Osteoblast (primary cell): ENCODE measurements at places on chromosomes 11 and 22. TPM values are rescaled to one million over a fixed set of nuclear protein-coding genes. Genes with fewer than 3 reads are reported as not detected.

DNA sequence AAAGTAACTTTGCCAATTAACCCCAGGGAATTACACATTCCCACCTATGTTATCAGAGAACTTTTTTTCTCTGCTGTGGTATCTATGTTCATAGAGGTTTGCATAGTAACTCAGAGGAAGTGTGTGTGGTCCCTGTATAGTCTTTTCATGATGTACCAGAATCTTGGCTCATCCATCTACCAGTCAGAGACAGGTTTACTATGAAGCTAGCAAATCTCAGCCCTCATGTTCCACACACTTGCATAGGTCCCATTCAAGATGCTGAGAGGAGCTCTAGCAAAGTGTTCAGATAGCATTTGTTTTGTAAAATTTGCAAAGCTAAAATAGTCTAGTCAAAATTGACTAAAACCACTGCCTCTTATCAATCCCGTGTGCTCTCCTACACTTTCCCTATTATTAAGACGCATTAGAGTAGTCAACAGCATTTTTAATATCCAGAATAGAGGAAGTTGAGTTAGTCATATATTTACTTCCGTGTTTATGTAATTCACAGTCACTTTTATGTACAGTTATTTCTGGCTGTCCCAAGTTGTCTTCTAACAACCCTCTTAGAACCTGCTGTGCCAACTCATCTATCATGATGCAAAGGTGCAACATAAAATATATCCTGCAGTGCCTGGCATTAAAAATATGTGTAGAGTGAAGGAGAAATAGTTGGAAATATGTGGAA lies 184.2 kb downstream of the FAM76B start:
- no peak overlapping the region for H3K27ac ChIP-seq
- H3K27me3 ChIP-seq: no peaks in the 10 kb centered on the region
- H3K36me3 ChIP-seq: no peaks in the 10 kb centered on the region
- no peak for DNase-seq
- no peak overlapping the region for H3K4me3 ChIP-seq

Gene ELMOD1
- under 0.01 TPM in 2 replicates for total RNA-seq

GRCh38 chr11:1406571-1407485 lies 17.1 kb downstream of the BRSK2 start:
- DNase-seq: no peak
- no peaks in the 10 kb centered on the region for H3K27me3 ChIP-seq
- H3K4me1 ChIP-seq: no peaks in the 10 kb centered on the region
- H3K27ac ChIP-seq: no peak overlapping the region
- H3K4me3 ChIP-seq: no peak overlapping the region
- H3K36me3 ChIP-seq: no peaks in the 10 kb centered on the region

- H3K27ac ChIP-seq: no peak overlapping the region
- H3K4me3 ChIP-seq: no peak overlapping the region
- no peaks in the 10 kb centered on the region for H3K36me3 ChIP-seq
These were observed 89.1 kb upstream of the DBX1 start for GRCh38 chr11:20249378-20249777.

Gene VSIG2
- total RNA-seq: not detected in 2 replicates

Gene RIMBP3C
- total RNA-seq: 0.29 and 0.36 TPM in 2 replicates

GRCh38 chr22:36927671-36928070 lies 14.2 kb downstream of the CSF2RB start:
- DNase-seq: peak; percentile 73
- no peak overlapping the region for H3K27ac ChIP-seq
- H3K4me1 ChIP-seq: peaks cover 3% of the 10 kb centered on the region
- H3K27me3 ChIP-seq: peaks cover 23% of the 10 kb centered on the region

DNA sequence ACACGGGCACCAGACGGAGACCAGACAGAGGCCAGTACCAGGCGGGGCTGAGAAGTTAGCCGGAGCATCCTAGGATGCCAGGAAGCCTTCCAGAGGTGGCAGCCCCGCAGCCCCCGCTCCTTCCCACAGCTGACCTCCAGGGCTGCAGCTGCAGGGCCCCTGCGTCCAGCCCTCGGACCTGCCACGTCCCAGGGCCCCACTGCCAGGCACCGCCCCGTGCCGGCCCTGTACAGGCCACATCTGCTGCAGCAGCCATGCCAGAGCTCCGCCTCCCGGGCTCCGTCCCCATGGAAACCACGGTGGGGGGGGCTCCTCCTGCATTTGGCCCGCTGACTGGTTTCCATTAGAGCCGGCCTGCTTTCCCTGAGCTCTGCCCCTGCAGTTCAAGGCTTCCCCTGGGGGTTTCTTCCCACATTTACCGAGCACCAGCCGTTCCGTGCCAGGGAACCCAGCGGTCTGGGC lies 62.5 kb upstream of the PPARA start:
- H3K4me1 ChIP-seq: peaks cover 98% of the 10 kb centered on the region
- H3K4me3 ChIP-seq: peak overlapping the region; percentile 80
- H3K27me3 ChIP-seq: no peaks in the 10 kb centered on the region
- H3K36me3 ChIP-seq: peaks cover 94% of the 10 kb centered on the region

DNA sequence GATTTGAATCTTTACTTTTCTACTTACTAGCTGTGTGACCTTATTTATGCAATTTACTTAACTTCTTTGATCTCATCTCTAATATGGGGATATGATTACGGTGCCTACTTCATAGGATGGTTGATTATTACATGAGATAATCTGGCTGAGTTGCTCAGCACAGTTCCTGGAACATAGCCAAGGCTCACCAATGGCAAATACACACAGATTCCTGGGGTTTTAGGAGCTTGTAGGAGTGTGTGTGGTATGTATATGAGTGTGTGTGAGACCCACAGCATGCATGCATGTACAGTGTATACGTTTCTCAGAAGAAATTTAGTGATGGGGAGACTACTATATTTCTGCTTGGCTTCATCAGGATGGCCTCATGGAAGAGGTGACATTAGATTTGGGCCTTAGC lies 256.9 kb downstream of the KIRREL3 start:
- H3K27me3 ChIP-seq: no peaks in the 10 kb centered on the region
- no peak overlapping the region for H3K4me3 ChIP-seq
- no peak for DNase-seq
- no peak overlapping the region for H3K27ac ChIP-seq

DNA sequence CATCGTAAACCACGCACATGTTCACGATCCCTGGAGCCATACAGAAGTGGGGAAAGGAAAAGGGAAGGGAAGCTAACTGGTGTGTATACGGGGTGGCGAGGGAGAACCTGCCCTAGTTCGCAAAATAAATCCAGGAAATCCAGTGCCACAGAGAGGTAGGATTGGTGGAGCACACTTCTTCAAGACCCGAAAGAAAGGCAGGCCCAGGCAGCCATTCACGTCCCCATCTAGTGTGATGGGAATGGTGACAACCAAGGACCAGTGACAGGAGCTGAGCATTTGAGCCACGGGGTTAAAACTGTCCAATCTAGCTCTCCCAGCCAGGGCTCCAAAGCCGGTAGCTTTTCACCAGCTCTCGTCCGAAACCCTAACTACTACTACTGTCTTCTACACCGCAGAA lies 53.7 kb downstream of the IGSF9B start:
- H3K36me3 ChIP-seq: no peaks in the 10 kb centered on the region
- DNase-seq: no peak
- H3K4me1 ChIP-seq: no peaks in the 10 kb centered on the region
- H3K4me3 ChIP-seq: no peak overlapping the region
- no peaks in the 10 kb centered on the region for H3K27me3 ChIP-seq
- H3K27ac ChIP-seq: no peak overlapping the region

Gene CCDC116
- total RNA-seq: 0.29 and 0.36 TPM in 2 replicates

DNA sequence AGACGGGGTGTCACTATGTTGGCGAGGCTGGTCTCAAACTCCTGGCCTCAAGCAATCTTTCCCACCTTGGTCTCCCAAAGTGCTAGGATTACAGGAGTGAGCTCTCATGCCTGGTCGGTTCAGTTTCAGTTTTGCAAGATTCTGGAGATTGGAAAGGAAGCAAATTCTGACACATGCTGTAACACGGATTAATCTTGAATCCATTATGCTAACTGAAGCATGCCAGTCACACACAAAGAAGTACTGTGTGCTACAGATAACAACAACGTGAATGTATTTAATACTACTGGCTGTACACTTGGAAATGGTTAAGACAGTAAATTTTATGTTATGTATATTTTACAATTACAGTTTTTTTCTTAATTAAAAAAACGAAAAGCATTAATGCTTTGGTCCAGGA lies 107.6 kb downstream of the MED15 start:
- peaks cover 7% of the 10 kb centered on the region for H3K27me3 ChIP-seq
- no peak overlapping the region for H3K27ac ChIP-seq
- H3K4me1 ChIP-seq: no peaks in the 10 kb centered on the region

- no peak overlapping the region for H3K4me3 ChIP-seq
- H3K27ac ChIP-seq: no peak overlapping the region
- H3K4me1 ChIP-seq: no peaks in the 10 kb centered on the region
- DNase-seq: no peak
- no peaks in the 10 kb centered on the region for H3K27me3 ChIP-seq
These were observed 185.1 kb downstream of the CWF19L2 start for GRCh38 chr11:107272561-107272960.

DNA sequence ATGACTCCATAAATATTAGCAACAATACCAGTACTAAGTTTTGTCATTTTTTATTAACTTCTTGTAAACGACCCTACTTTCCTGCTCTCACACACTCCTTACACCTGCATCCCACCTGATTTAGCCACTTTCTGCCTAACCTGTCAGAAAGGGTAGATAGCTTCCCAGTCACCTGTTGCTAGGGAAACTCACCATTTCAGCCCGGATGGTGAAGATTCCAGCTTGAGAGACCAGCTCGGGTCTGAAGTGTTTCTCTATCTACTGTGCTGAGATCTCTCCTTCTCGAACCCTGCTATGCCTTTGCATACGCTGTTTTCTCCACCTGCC lies at the start of gene PARVG:
Gene PARVG (plus strand): TSS at position 220 of the 327 bp plus-strand sequence. CDS start 2,405 bp downstream, outside the sequence.
- peak within 1 kb of the TSS; percentile 16 for H3K4me3 ChIP-seq
- no peaks in the 10 kb centered on the region for H3K36me3 ChIP-seq
- no peak for DNase-seq
- no peaks in the 10 kb centered on the region for H3K4me1 ChIP-seq

GRCh38 chr11:15613251-15613650 lies 498.5 kb downstream of the INSC start:
- H3K27ac ChIP-seq: no peak overlapping the region
- no peaks in the 10 kb centered on the region for H3K36me3 ChIP-seq
- DNase-seq: no peak
- peaks cover 2% of the 10 kb centered on the region for H3K27me3 ChIP-seq
- no peak overlapping the region for H3K4me3 ChIP-seq
- H3K4me1 ChIP-seq: no peaks in the 10 kb centered on the region

Gene RASSF7
- 2.4 and 6.2 TPM in 2 replicates for total RNA-seq

GRCh38 chr11:579830-580601 lies 3.7 kb downstream of the PHRF1 start:
- H3K36me3 ChIP-seq: peaks cover 11% of the 10 kb centered on the region
- peak; percentile 93 for DNase-seq
- peaks cover 4% of the 10 kb centered on the region for H3K27me3 ChIP-seq
- peak overlapping the region; percentile 23 for H3K27ac ChIP-seq

DNA sequence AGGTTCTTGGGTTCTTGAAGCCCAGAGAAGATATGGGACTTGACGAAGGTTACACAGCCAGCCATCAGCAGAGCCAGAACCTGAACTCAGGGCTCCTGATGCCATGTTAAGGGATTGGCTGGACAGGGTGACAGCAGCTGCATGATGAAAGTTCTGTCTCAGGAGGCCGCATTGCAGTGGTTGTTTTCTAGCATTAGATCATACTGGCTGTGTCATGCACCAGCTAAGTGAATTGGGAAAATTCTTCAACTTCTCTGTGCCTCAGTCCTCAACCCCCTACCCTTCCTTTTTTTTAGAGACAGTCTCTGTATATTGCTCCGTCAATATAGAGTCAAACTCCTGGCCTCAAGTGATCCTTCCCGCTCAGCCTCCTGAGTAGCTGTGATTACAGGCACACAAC lies 5.4 kb upstream of the LTBP3 start:
- H3K27ac ChIP-seq: no peak overlapping the region
- peaks cover 4% of the 10 kb centered on the region for H3K36me3 ChIP-seq
- H3K27me3 ChIP-seq: no peaks in the 10 kb centered on the region
- DNase-seq: no peak

GRCh38 chr11:8013833-8014232 lies 26.7 kb downstream of the EIF3F start:
- H3K36me3 ChIP-seq: no peaks in the 10 kb centered on the region
- peaks cover 41% of the 10 kb centered on the region for H3K4me1 ChIP-seq
- H3K4me3 ChIP-seq: no peak overlapping the region

Gene HTR3B
- total RNA-seq: not detected in 2 replicates

Gene HSPB2
- total RNA-seq: 2.1 and 2.2 TPM in 2 replicates
